ENCODE measurements at places on chromosomes 5 and 9.

DNA sequence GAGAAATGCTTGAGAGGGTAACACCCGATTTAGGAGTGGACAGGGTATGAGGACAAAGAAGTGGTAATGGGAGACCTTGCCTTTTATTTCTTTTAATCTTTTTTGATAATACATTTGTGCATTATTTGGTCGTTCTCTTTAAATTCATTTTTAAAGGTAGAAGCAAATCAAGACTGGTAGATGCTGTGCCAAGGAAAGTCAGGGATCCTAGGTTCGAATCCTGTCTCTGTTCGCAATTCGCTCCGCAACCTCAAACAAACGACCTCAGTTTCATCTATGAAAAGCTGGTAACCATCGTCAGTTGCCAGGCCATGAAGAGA, 353 bp upstream of the TMED9 start:
- DNase-seq, result no peak

DNA sequence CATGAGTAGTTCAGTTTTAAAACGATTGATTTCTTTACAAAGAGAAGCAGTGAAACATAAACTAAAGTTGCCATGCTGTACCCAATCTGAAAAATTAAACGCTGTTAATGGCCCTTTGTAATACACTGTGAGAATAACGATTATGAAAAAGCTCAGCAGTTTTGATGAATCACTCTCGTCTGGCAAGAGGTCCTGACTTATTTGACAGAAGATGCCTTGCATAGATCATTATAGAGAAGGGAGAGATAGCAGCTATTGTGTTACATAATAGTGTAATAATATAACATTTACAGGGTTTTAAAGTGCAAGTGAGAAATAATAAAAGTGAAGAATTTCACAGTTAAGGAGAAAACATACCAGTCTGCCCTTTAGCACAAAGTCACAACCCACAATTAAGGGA, 361.5 kb upstream of the CDH10 start:
- DNase-seq, result no peak

GRCh38 chr5:19322716-19323485, 665.1 kb downstream of the CDH18 start:
- DNase-seq, result no peak

DNA sequence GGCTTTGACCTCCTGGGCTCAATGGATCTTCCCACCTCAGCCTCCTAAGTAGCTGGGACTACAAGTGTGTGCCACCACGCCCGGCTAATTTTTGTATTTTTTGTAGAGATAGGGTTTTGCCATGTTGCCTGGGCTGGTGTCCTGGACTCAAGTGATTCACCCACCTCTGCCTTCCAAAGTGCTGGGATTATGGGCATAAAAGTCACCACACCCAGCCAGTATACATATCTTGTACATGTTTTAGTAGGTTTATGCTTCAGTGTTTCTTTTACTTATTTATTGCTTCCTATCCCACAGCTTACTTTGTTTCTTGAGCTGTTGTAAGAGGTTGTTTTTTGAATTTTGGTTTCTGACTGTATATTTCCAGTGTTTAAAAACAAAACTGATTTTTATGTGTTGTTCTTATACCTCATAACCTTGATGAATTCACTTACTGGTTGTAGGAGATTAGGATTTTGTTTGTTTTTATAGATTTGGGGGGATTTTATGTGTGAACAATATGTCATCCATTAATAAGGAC, 12.9 kb downstream of the FBXW5 start:
- no peak for DNase-seq

GRCh38 chr9:109254317-109254716, 66.5 kb downstream of the EPB41L4B start:
- no peak for DNase-seq

GRCh38 chr5:91219091-91219802, 163.9 kb downstream of the ARRDC3 start:
- no peak for DNase-seq

DNA sequence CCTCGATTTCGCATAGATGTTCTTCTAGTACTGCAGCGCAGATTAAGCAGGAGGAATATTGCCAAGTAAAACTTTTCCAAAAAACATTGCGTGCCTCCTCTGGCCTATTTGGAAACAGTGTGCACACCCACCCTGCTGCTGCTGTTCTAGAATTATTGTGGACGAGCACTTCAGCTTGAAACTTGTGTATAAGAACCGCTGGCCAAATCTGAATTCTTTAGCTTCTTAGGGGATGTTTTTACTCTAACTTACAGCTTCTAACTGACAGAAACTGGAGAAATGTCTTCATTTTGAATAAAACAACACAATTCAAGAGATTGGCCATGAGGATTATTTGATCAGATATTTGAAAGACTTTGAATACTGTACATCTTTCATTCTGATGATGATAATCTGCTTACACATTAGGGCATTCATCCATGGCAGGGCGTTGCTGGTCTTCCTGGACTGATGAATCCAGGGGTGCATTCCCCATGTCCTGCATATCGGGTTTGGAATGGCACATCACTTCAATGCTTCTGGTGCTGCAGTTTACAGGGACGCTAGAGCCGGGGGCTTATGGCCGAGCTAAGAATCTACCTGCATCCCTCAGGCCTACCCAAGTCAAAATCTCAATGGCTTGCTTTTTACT, 6.5 kb downstream of the ADAMTS16 start:
- no peak for DNase-seq

GRCh38 chr5:157109744-157110143, 900 bp upstream of the HAVCR2 start:
- peak; percentile 41 for DNase-seq

DNA sequence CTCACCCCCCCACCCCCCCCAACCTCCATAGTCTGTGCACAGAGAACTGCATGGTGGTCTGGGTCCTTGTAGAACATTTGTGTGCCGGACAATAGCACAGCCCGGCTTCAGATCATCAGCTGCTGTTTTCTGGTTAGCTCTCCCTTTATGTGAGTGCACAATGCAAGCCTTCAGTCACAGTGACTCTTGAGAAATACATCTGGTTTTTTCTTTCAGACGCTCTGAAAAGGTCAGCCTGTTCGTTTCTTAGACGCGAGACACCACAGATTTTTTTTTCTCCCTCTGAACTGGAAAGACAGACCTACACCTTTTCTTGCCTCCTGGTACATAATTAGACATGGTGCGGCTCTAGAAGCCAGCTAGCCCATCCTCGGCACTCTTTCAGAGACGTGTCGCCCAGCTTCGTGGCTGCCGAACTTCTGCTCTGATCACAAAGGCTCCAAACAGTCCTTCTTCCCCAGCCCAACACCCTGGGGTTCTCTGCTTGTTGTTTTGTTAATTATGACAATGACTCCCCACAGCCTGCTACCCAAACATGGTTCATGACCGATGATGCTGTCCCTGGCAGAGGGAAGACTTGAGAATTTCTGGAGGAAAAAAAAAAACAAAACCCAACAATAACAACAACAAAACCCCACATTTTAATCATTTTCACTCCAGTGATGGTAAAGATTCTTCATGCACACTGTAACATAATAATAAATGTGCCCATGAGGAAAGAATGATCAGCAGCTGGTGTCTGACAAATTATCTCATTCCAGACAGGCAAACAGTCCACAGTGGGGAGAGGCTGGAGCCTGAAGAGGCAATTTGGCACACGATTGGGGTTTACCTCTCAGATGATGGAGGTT, 241.4 kb upstream of the ZNF462 start:
- DNase-seq, result no peak

DNA sequence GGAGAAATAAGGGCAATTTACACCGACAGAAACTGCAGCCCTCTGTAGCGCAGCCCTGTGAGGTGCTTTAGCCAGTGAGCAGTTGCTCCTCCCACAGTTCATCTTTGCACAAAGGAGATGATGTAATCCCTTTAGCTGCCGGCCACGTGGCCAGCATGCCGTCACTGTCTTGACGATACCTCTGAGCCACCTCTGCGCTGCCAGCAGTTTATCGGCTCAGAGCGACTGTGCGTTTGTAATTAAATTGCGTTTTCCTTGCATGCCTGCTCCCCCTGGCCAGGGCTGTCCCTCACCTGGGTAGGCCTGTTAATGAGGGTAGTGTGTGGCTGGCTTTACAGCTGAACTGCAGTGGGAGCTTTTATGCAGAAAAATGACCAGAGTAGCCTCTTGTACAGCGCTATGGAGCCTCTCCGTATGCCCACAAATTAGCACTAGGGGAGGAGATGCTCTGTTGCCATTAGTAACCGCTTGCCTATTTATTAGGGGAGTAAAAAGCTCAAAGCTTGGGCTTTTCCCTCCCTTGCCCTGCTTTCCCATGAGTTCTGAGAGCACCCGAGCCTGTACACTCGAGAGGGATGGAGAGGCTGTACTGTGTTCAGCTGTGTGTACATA, 107.0 kb downstream of the TRIO start:
- DNase-seq, result no peak

- DNase-seq, result no peak
Measured at GRCh38 chr5:81315336-81315735, 13.9 kb downstream of the ZCCHC9 start.

DNA sequence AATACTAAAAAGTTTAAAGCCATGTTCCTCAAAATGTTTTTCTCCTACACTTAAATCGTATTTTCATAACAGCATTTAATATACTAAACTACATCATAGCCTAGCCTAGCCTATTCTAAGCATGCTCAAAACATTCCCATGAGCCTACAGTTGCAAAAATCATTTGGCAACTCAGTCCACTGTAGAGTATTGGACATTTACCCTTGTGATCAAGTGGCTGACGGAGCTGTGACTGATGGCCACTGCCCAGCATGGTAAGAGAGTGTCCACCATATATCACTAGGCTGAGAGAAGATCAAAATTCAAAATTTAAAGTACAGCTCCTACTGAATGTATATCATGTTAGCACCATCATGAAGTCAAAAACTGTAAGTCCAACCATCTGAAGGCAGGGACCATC, 30.9 kb downstream of the SEMA5A start:
- DNase-seq, result no peak

- DNase-seq, result no peak
Measured at GRCh38 chr5:148912146-148912545, 85.7 kb downstream of the ADRB2 start.

DNA sequence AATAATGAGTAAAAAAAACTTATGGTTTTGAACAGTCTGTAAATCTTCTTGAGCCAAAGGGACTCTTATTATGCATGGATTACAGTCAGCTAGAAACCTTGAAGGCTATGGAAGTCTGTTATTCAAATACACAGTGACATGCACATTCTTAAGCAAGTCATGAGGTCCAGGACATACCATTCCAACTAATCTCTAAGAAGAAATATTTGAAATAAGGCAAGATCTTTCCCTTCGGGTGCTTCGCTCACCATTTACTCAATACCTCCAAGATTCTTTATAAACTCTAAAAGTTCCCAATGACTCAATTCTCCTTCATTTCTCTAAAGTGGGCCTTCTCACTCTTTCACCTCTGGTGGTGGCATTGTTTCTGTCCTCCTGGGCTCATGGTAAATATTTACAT, 811.0 kb downstream of the NR2F1-AS1 start:
- no peak for DNase-seq

DNA sequence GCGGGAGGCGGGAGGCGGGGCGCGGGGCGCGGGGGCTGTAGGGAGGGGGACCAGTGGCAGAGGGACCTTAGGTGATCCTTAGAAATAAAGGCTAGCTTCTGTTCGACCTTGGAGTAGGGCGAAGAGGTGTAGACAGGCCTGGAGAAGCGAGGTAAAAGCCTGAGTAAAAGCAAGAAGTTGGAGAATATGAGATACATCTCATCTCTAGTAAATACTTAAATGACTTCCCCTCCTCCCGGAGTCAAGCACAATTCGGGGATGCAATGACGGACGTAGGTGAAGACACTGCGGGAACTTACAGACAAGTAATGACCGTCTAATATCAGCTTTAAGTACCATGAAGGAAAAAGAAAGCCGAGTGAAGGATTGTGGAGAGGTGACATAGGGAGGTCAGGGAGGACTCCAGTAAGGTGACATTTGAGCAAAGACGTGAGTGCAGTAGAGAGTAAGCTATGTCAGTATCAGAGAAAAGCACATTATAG, 466 bp downstream of the SMC2 start:
- DNase-seq, result no peak

DNA sequence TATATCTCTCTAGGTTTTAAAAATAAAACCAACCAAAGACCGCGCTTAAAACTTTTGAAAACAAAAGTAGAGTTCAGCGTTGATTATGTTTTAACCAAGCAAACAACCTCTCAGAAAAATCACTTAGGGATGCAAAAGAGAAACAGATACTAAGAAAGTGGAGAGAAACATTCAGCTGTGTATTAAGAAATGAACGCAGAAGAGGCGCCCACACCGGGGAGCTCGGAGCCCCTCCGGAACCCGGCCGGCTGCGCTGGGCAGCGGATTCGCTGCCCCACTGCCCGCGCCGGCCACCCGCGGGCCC, 1.4 kb downstream of the PITX1 start:
- no peak for DNase-seq

GRCh38 chr9:96217754-96218693, 84.0 kb downstream of the HSD17B3 start:
- peak; percentile 70 for DNase-seq

DNA sequence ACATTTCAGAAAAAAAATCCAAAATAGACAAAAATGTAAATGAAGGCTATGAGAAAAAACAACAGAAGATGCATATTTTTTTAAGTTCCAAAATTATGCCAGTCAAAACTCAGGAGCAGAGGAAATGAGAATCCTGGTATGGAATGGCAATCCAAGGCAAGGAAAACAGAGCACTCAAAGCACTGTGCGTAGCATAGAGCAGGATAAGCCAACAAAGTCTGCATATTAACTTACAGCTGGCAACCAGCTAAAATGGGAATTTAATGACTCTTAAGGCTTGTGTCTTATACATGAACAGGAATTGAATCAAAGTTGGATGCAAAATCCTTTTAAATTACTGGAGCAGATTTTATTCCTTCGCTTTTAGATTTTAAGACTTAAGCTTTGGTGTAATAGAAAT, 203.5 kb upstream of the DAPK1 start:
- no peak for DNase-seq

- DNase-seq, result no peak
Measured at GRCh38 chr5:171961117-171961516, 45.3 kb downstream of the FBXW11 start.

DNA sequence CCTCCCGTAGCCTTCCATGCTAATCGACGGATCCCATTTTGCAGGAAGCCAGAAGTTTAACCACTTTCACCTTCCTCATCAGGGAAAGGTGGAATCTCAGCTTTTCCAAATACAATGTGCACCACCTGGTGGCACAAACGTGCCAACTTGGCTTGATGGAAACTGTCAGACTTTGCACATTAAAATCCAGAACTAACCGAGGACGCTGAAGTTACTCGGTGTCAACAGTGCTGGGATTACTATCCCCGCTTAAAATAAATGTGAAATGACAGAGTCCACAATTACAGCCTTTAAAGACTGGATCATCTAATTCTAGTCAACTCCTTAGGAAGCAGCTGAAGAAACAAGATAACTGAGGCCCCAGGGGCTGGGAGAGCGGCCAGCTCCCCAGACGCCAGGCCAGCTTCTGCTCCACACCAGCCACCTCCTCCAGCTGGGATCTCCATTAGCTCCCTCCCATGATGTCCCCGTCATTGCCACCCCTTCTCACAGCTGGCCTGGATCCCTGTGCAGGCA, 50.1 kb upstream of the RETREG1 start:
- DNase-seq, result peak; percentile 2

- DNase-seq, result no peak
Measured at GRCh38 chr5:5981562-5981961, 396.8 kb downstream of the MED10 start.

All from CD4-positive, alpha-beta T cell treated with Interleukin-15 for 4 hours (primary cell).